ENCODE measurements at places on chromosomes 6 and 20.

DNA sequence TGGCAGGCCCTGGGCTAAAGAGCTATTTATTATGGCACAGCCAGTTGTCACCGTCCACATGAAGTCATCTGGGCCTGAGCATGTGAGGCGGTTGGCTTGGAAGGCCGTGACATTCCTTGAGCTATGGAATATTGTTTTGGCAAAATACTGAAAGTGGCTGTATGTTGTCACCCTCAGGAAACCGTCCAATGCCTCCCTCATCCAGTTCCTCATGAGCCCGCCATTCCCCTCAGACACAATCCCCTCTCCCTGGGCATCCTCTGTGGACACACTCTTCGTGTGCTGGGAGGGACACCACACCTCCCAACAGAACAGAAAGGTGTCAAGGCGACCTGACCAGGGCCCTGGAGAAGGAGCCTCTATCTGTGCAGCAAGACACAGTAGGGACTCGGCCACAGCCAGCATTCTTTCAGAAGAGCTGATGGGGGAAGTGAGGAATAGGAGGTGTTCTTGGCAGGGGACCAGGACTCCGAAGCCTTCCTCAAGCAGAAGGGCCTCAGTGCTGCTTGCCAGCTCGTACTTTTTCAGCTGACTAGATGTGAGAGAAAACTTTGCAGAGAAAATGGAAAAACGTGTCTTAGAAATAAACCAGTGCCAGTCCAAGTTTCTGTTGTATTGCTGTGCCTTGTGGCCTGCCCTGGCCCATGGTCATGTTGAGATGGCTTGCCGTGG lies 120.5 kb downstream of the SOD2 start:
- DNase-seq = no peak

- no peak for DNase-seq
Measured at GRCh38 chr6:41732591-41733359, 2.6 kb downstream of the TFEB start.

DNA sequence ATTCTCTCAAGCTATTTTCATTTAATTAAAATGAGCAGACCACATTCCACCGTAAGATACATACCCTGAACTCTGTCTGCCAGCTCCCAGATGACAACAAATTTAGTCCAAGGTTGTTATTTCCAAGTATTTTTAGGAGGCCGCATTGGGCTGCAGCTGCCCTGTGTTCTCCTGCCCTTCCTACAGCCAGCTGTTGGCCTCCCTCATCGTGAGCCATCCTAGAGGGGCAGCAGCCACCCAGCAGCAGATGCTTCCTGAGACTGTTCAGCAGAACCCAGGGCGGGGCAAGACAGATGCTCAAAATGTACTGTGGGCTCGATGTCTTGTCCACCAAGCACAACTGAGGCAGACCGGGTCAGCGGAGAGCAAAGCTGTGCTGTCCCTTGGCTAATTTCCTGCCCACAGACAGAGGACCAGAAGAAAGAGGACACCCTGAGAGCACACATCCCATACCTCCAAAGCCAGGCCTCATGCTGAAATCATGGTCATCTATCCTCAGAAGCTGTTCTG lies 16.4 kb downstream of the GABRR1 start:
- no peak for DNase-seq

DNA sequence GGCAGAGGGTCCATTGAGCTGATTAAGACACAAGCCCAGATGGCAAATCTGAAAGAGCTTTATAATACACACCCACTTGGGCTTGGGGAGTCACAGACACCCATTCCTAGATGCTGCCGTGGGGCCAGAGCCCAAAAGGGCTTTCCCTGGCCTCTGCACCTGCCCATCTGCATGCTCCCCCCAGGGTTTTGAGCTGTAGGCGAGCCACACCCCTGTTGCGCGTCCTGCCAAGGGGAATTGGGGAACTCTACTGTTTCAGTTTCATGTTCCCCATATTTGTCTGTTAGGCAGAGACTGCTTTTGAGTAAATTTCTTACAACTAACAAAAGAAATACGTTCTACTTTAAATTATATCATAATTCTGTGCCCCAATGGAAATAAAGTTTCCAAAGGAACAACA lies 52.9 kb upstream of the FNDC1 start:
- DNase-seq = no peak

- no peak for DNase-seq
Measured at GRCh38 chr6:133214267-133214666, 26.9 kb upstream of the EYA4 start.

GRCh38 chr6:144395014-144395413 lies 109.9 kb downstream of the UTRN start:
- DNase-seq = no peak

DNA sequence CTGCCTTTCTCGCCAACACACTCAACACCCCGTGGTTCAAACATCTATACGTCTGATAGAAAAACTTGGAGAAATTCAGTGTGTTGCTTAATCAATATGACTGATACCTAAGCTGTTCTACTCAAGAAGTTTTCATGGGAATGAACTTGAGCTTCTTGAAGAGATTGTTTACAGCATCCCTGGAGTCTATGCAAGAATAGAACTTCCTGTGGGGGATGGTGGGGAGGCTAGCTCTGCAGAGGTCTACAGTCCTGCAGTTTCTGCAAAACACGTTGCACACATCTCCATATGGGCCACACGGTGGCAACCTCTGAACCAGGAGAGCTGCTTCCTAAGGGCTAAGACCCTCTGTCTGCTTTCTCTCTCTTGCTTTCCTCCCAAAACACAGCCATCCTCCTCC lies 32.7 kb upstream of the FANCE start:
- DNase-seq = no peak
